ENCODE measurements at places on chromosomes 2 and 18.

- no peak for DNase-seq
Measured at GRCh38 chr2:64165706-64166105, 21.5 kb upstream of the PELI1 start.

GRCh38 chr2:82731824-82732223, 1727.3 kb downstream of the SUCLG1 start:
- DNase-seq: no peak

DNA sequence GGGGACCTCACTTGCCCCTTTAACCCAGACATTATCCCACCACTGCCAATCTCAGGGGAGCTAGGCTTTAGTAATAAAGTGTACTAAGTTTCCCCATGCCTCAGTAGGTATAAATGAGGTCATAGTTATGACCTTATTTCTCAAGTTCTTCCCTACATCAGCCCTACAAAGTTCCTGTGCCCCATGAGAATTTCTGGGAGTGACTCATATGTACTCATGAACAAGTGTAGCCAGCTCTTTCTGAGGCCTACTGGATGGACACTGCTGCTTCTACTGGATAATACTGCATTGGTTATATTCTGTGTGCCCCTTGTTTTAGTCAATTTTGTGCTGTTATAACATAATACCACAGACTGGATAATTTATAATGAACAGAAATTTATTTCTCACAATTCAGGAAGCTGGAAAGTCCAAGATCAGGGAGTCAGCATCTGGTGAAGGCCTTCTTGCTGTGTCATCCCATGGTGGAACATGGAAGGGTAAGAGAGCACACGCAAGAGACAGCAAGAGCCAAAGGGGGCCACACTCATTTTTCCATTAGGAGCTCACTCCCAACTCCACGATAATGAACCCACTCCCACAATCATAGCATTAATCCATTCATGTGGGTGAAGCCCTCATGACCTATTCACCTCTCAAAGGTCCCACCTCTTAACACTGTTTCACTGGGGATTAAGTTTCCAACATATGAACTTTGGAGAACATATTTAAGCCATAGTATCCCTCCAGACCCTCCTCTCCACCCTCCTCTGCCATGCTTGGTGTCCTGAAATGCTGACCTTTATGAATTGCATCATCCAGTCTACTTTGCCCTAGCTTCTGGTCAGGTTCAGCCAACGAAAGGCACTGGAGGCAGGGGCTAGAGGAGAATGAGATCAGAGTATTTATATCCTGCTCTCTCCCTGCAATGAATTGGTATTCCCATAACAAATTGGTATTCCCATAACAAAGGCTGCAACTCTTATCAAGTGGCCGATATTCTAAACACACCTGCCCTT, 25.4 kb upstream of the ST3GAL5 start:
- no peak for DNase-seq

DNA sequence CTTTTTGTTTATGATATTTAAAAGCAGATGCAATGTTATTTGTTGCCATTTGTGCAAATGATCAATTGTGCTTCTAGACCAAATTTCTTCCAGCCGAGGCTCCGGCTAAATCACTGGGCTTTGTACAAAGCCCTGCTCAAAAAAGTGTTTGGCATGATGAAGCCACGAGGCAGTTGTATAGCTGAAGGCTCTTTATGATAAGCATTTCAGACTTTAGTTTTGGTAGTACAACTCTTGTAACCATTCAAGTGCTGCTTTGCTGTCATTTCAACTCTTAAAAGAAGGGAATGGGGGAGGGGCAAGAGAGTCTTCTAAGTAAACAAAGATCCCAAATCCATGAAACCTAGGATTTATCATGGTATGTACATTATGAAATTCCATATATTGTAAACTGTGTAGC, 3.3 kb upstream of the ZNF532 start:
- DNase-seq: no peak

- no peak for DNase-seq
Measured at GRCh38 chr2:191676790-191677645, 918 bp upstream of the NABP1 start.

Measured in omental fat pad (tissue), 4 donors.